ENCODE measurements at places on chromosomes 2 and 18.

- no peak for DNase-seq
Observed at GRCh38 chr2:230696670-230697069, 16.0 kb upstream of the CAB39 start.

DNA sequence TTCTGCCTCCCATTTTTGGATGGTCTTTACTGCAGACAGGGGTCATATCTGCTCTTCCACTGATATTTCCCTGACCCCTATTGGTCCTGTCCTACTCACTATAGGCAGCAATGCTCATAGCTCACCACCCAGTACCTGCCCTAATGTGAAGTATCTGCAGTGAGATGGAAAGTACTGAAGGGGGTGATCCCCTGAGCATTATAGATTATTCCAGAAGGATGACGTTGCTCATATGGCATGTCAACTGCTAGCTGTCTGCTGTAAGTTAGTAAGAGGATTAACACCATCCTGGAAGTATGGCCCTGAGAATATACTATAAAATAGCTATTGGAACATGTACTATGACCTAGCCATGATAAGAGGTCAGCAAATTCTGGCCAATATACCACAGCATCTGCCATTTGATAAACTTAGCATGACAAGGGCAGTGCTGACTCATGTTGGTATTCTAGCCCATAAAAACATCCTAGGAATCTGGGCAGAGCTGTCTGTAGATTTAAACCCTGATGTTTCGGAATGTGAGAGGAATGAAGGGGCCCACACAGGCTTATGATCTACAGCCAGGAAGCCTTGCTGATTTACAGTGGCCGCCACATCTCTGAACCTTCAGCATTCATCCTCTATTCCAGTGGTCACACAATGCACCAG is 451.4 kb downstream of the TNS1 start:
- DNase-seq = no peak

- DNase-seq = no peak
Observed at GRCh38 chr2:135050684-135051083, 1.4 kb upstream of the RAB3GAP1 start.

- no peak for DNase-seq
Observed at GRCh38 chr18:37613253-37613565, 47.6 kb upstream of the CELF4 start.

- no peak for DNase-seq
Observed at GRCh38 chr2:103005393-103005792, 243.6 kb downstream of the TMEM182 start.

GRCh38 chr2:12819103-12819475 is 102.4 kb downstream of the TRIB2 start:
- no peak for DNase-seq

DNA sequence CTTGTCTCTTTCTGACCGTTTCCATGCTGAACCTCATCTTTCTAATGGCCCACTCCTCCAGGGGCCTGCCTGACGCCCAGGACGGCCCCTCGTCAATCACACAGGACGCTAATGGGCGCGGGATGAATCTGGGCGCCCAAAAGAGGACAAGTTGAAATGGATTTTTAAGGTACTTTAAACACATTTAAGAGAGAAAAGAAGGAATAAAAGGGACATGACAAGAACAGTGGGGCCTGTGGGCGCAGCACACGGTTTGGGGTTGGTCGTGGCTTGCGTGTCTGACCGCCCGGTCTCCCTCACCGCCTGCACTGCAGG is 607 bp upstream of the UBE2F start:
- no peak for DNase-seq

GRCh38 chr2:105383432-105384166 is 15.3 kb downstream of the FHL2 start:
- DNase-seq = no peak

DNA sequence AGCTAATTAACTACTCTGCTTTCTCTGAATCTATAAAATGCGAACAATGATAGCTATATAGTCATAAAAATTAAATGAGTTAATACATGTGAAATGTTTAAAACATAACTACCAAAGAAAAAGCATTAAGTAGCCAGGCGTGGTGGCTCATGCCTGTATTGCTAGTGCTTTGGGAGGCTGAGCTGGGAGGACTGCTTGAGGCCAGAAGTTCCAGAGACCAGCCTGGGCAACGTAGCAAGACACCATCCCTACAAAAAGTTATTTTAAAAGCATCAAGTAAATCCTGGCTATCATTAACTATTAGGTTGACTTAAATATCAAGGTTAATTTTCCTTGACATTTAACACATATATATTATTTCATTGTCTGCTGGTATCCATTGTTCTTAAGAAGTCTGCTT is 152.4 kb downstream of the NBAS start:
- no peak for DNase-seq

- no peak for DNase-seq
Observed at GRCh38 chr18:32319084-32319483, 129.2 kb downstream of the MEP1B start.

- DNase-seq = no peak
Observed at GRCh38 chr2:227443889-227444568, 27.9 kb upstream of the AGFG1 start.

- DNase-seq = no peak
Observed at GRCh38 chr2:229348128-229348527, 77.0 kb upstream of the PID1 start.

- DNase-seq = no peak
Observed at GRCh38 chr2:47336259-47337238, 66.4 kb upstream of the MSH2 start.

DNA sequence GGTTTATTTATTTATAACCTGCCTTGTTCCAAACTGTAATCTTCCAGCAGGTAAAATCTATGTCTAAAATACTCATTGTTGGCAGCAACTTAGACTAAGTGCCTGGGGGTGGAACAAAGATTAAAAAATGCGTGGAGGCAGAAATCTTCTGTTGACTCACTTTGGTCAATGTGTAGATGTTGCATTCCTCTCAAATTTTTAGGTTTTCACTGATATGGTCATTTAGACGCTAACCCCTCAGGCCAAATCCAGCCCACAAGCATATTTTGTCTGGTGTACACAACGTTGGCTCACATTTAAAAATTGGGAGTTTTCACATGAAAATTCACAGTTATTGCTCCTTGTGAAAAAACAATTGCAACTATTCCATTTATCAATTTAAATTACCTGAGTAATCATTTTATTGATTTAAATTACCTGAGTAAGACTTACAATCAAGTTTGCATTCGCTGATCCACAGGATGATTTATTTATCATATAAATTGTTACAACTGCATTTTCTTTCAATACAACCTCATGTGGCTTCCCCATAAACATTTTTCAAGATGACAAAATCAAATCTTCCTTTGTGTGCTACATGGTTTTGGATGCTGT is 564.2 kb downstream of the TSN start:
- DNase-seq = no peak

DNA sequence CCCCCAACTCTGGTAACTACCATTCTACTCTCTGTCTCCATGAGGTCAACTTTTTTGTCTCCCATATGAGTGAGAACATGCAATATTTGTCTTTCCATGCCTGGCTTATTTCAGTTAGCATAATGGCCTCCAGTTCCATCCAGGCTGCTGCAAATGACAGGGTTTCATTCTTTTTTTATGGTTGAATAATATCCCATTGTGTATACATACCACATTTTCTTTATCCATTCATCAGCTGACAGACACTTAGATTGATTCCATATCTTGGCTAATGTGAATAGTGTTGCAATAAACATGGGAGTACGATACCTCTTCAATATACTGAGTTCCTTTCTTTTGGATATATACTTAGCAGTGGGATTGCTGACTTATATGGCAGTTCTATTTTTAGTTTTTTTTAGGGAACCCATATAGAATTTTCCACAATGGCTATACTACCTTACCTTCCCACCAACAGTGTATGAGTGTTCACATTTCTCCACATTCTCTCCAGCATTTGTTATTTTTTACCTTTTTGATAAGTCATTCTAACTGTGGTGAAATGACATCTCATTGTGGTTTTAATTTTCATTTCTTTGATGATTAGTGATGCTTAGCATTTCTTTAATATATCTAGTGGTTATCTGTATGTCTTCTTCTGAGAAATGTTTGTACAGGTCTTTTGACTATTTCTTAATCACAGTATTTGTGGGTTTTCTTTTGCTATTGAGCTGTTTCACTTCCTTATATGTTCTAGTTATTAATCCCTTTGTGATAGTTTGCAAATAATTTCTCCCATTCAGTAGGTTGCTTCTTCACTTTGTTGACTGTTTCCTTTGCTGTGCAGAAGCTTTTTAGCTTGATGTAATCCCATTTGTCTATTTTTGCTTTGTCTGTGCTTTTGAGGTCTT is 112.2 kb downstream of the SRBD1 start:
- no peak for DNase-seq

DNA sequence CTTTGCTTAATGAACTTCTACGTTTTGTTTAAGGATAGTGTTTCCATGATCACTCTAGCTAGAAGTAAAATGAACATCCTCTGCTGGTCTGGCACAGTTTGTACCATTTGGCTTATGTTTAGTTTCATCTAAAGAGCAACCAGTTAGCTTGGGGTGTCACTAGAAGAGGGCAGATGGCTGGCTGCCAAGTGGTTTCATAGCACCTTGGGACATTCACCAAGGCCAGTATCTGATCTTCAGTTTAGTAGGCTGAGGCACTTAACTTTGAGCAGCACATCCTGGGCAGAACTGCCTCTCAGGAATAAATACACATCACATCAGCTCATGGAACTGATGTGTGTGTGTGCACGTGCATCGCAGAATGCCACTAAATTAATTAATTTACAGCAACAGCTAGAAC is 68.4 kb downstream of the NXPH2 start:
- DNase-seq = no peak

DNA sequence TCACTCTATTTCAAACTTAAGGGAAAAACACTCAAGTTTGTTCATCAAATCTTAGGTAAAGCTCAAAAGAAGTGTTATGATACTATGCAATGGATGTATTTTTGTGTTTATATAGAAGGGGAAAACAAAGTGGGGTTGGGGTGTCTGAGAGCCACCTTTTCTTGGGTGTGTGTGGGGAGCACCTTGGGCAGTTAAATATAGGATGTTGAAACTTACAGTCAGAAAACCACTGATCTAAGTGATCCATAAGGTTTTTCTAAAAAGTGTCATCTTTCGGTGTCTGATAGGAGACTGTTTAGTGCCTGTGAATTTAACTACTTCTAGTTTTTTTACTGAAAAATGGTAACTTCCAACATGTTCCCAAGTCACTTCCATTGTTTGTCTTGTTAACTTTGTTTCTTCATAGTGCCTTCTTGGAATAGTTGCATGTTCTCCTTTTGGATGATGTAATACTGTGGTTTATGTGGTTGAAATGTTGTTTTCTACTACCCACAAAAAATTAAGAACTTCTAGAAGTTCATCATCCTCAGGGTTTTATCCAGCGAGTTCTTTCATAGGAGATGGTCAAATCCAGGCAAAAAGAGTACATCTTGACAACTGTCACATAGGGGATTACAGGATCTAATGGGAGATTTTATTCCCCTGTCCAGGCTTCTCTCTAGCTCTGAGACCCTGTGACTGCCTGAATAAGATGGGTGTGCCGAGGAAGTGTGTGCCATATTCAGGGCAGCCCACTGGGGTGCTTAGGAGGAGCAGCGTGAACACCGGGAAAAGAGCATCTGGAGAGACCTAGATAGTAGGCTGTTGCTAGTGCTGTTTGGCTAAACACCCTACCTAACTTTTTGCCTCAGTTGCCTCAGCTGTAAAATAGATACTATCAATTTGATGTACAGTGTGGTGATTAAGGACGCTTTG is 46.2 kb downstream of the CAB39 start:
- DNase-seq = no peak

DNA sequence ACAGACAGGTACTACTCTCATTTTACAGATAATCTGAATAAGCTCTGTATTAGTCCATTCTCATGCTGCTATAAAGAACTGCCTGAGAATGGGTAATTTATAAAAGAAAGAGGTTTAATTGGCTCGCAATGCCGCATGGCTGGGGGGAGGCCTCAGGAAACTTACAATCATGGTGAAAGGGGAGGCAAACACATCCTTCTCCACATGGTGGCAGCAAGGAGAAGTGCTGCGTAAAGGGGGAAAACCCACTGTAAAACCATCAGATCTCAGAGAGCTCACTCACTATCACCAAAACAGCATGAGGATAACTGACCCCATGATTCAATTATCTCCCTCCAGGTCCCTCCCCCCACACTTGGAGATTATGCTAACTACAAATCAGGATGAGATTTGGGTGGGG is 254.4 kb downstream of the KCNE4 start:
- DNase-seq = no peak

DNA sequence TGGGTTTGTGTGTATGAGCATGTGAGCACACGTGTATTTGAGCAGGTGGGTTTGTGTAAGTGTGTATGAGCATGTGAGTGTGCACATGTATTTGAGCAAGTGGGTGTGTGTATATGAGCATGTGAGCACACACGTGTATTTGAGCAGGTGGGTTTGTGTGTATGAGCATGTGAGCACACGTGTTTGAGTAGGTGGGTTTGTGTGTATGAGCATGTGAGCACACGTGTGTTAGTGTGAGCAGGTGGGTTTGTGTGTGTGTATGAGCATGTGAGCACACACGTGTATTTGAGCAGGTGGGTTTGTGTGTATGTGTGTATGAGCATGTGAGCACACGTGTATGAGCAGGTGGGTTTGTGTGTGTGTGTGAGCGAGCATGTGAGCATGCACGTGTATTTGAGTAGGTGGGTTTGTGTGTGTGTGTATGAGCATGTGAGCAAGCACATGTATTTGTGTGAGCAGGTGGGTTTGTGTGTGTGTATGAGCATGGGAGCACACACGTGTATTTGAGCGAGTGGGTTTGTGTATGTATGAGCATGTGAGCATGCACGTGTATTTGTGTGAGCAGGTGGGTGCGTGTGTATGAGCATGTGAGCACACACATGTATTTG is 169.7 kb downstream of the TWIST2 start:
- no peak for DNase-seq

DNA sequence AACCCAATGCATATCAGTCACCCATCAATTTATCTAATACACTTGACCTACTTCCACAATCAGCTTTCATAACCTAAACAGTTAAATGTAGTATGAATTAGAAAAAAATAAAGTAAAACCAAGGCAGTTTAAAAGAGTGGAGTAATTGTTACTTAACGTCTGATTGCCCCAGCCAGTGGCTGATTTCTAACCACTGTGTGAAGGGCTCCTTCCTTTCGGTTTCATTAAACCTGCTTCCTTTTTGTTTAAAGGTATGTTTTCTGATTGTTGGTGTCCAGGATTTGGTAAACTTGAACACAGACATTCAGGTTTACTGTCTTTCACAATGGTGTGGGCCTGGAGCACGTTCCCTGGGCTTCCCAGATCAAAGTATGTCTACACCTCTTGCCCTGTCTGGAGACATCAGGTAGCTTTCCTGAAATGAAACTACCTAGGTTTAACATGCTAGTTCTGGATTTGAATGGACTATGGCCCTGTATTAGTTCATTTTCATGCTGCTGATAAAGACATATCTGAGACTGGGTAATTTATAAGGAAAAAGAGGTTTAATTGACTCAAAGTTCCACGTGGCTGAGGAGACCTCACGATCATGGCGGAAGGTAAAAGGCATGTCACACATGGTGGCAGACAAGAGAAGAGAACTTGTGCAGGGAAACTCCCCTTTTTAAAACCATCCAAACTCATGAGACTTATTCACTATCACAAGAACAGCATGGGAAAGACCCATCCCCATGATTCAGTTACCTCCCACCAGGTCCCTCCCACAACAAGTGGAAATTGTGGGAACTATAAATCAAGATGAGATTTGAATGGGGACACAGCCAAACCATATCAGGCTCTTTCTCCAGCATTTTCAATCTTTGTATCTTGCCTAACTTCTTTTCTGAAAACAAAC is 605.2 kb upstream of the ID2 start:
- no peak for DNase-seq

Measured in NCI-H748 treated with DMSO at 0.1 percent for 48 hours (cell line).